ENCODE measurements at places on chromosomes 12 and 14. TPM values are rescaled to one million over a fixed set of nuclear protein-coding genes. Genes with fewer than 3 reads are reported as not detected.

The CIROP gene
- not detected for total RNA-seq

The FCF1 gene
- 67.7 TPM for total RNA-seq

The OR6C2 gene
- total RNA-seq, result not detected

The NANOG gene
- not detected for total RNA-seq

DNA sequence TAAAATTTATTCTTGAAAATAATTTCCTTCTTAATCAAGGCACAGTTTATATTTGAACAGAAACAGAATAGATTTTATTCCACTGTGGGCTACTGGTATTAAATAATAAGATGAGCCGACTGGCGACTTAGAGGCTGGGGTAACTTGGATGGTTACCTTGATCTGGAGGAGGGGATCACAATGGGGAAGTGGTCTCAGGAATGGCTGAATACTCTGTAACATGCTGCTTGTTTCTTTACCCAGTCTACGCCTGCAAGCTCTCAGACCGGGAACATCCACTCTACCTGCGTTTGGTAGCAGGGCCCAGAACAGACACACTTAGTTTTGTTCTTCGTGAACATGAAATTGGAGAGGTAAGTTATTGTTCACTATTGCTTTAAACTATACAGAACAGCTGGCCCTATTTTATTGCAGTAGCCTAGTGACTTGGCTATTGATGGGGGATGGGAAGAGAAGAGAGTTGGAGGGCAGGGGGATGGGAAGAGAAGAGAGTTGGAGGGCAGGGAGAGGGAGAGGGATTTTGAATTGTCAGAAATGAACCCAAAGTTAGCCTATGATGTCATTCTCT, 67.9 kb downstream of the GNS start:
- DNase-seq, result no peak

DNA sequence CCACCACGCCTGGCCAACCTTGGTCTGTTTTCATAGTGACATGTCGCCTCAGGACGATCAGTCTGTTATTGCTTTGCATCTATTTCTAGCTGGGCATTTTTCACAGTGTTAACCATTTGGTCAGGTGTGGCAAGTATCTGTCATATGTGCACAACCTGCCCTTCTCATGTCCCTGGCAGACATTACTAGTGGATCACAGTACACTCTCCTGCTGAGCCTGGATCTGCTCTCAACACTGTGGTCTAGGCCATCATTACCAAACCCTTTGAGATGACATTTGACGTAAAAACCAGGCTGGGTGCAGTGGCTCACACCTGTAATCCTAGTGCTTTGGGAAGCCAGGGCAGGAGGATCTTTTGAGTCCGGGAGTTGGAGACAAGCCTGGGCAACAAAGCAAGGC, 29.4 kb upstream of the NOS1 start:
- DNase-seq, result no peak

GRCh38 chr12:71455028-71455737, 15.6 kb downstream of the LGR5 start:
- DNase-seq, result no peak

DNA sequence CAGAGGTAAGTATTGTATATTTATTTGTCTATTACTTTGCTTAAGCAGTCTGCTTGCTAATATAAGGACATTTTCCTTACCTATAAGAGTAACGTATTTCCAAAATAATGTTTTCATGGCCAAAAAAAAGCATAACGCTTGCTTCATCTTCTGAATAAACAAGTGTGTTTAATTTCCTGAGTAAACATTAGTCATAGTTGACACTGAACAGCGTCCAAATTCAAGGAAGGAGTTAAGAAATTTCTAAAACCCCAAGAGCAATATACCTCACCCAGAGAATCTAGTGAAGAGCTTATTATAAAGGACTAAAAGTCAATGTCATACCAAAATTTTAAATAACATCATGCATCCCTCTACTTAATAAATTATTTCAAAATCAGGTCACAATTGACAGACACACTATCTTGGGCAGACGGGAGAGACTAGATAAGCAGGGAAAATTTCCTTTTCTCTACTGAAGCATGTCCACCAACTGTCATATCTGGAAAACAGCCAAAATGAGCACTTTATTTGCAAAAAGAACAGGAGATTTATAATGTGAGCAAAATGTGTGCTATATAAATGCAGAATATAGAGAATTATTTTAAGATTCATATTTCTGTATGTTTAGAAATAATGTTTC, 25.1 kb downstream of the ANKS1B start:
- DNase-seq, result no peak

DNA sequence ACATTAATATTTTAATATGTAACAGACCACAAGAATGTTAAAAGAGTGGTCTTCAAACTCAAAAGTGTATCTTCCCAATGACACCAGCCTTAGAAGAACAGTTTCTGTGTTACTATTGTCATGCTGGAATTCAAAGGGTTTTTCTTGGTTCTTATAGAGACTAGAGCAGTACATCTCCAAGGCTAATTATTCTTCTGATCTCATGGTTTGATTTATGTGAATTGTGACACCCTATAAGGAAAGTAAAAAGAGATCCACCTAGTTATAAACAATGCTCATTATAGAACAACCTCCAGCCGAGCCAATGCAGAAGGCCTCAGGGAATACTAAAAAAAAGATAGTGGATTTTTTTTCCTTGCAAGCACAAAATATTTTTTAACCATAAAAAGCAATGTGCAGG, 65.5 kb downstream of the PTPRO start:
- DNase-seq, result no peak

- no peak for DNase-seq
Measured at GRCh38 chr14:56002876-56003625, 115.2 kb upstream of the PELI2 start.

DNA sequence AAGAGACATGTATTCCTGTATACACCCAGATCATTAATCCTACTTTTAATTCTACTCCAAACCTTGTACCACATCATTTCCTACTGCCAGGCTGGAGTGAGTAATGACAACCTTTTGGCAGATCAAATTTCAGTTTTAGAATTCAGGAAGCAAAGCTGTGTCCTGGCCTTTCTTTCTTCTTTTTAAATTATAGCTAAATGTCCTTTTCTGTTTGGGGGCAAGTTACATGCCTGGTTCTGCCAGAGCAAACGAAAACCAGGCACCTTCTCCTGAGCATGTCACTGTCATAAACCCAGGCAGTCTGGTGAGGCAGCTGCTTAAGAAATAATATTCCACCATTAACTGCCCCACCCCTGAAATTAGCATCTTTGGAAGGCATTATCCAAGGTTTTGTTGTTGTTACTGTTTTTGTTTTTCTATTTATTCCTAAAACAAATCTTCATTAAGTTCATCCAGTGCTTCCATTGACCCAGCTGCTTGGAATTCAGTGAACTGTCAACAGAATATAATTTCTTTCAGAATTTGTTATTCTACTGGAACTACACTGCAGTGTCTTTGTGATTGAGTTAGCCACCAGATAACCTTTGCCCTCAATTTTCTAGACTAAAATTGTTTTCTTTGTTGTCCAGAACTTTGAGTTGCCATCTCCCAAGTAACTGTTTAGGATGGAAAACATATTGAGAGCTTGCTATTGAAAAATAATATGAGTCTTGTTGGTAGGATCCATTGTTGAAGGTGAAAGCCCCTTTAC, 33.2 kb downstream of the SAMD4A start:
- no peak for DNase-seq

DNA sequence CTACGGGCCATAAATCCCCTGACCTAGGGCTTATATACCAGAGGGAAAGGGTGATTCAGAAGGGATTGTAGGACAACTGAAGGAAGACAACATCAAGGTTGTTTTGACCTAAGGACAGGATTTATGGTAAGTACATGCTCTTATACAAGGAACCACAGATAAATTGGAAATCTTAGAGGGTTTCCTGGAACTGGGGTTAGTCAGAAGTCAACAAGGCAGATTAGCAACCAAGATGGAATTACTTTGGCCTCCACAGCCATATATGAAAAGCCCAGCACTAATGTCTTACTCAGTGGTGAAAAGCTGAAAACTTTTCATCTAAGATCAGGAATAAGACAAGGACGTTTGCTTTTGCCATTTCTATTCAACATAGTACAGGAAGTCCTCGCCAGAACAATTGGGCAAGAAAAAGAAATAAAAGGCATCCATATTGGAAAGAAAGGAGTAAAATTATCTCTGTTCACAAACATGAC, 5.4 kb downstream of the TMBIM4 start:
- DNase-seq, result no peak

DNA sequence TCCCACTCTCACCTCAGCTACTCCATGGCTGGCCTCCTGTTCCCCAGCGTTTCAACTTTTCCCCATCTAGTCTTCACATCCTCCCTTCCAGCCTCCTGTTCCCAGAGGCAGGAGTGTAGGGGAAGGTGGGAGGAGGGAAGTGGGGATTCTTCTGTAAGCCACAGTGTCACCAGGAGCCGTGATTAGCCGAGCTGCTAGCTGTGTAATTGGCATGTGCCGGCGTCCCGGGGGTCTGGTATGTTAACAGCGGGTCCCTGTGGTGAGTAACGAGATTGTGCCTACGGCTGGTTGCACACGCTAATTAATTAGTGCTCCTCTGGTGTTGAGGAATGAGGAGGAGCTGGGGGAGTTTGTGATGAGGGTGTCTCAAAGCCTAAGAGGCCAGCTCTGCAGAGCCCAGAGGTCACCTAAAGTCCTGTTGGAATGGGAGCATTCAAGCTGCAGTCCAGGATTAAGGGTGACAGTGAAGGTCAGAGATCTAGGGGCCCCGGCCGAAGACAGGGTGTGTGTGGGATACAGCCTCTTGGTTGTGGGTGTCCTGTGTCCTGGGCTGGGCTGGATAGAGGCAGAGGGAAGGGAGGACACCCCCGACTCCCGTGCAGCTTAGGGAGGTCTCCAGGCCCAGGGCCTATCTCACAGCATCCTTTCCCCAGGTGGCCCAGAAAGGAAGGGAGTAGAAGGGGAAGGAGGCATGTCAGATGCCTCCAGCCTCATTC, 10.0 kb upstream of the CALCOCO1 start:
- DNase-seq, result no peak

DNA sequence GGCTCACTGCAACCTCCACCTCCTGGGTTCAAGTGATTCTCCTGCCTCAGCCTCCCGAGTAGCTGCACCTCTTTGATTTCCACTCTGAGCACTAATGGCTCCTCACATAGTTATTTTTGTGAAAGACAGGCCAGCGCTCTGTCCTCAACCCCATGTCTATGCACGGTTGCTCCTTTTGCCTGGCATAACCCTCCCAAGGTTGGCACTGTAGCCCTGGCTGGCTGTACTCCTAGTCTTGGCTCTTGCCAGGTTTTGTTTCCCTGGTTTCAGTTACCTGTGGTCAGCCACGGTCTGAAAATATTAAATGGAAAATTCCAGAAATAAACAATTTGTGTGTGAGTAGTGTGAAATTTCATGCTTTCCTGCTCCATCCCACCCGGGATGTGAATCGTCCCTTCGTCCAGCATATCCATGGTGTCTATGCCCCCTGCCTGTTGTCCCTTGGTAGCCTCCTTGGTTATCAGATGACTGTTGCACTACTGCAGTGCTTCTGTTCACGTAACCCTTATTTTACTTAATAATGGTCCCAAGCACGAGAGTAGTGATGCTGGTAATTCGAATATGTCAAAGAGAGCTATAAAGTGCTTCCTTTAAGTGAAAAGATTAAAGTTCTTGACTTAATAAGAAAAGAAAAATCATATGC, 12.3 kb upstream of the DCD start:
- no peak for DNase-seq

DNA sequence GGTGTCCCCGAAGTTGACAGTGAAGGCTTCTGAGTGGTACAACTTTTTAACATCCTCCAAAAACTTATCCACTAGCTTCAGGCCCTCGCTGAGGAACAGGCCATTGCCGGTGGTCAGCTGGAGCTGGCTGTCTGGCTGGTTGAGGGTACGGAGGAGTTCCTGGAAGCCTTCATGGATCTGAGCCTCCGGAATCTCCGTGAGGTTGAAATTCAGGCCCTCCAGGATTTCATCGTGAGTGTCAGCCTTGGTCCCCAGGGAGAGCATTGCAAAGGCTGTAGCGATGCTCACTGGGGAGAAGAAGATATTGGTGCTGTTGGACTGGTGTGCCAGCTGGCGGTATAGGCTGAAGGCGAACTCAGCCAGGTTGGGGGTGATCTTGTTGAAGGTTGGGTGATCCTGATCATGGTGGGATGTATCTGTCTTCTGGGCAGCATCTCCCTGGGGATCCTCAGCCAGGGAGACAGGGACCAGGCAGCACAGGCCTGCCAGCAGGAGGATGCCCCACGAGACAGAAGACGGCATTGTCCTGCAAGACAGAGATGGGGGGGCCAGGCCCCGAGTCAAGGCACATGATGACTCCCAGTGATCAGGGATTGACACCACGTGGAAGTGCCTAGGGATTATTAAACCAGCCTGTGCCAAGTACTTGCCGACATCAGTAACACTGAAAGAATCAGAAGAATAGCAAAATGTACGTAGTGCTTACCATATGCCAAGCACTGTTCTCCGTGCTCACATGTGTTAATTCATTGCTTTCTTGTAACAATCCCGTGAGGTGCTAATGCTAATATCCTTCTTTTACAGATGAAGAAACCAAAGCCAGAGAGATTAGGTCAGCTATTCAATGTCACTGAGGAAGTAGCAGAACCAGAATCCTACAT, 5.4 kb downstream of the SERPINA1 start:
- DNase-seq, result no peak

DNA sequence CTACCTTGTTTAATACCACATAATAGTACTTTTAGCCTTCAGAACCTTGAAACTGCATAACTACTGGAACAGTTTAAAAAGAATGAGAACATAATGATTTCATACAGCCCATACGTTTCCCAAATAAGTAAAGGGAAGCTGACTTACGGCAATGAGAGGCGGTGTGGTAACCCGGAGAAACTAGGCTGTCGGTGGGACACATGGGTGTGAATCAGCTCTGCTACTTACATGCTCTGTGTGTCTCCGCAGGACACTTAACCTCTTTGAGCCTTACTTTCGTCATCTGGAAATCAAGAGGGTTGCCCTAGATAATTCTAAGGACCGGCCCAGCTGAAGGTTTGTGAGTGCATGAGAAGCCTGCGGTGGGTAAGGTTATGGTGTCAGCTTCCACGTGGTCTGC, 49.3 kb upstream of the PLEKHG3 start:
- DNase-seq, result no peak

GRCh38 chr14:80764496-80764895, 177.0 kb downstream of the CEP128 start:
- no peak for DNase-seq

GRCh38 chr14:75811872-75812499, 150.9 kb downstream of the TTLL5 start:
- DNase-seq, result no peak

GRCh38 chr12:94586589-94587259, 63.6 kb downstream of the TMCC3 start:
- DNase-seq, result no peak

- no peak for DNase-seq
Measured at GRCh38 chr12:48001505-48002413, 2.5 kb downstream of the COL2A1 start.

GRCh38 chr14:92175811-92176210, 54.0 kb downstream of the CPSF2 start:
- DNase-seq, result no peak

Data from chondrocyte (in vitro differentiated cells).